ENCODE measurements at places on chromosomes 4 and X.
A peak's percentile ranks its signal among the peaks of the same experiment; 100 is the strongest.

DNA sequence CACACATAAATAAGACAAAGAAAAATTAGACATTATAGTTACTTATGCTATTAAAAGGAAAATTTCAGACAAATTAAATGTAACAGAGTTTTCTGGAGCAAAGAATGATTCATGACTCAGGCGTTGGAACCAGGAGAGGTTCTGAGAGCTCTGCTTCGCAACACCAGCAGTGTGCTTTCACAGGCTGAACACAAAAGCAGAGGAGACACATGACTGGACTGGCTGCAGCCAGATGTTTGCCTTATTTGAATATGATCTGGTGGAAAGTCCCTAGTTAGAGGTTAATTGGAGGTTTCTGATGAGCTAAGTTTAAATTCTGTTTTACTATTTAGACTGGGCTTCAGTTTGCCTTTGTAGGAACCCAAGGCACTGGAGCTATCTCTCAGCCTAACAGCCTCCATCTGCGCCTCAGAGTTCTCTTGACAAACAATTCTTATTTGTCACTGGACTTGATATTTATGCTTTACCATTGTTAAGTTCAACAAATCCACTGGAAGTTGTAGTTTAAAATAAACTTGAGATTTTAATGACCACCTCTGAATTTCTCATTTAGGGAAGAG lies 16.2 kb downstream of the BOD1L1 start:
- DNase-seq: no peak

- no peak for DNase-seq
Observed at GRCh38 chr4:122012735-122013134, 60.9 kb upstream of the TRPC3 start.

GRCh38 chr4:185374573-185374972 lies 21.2 kb downstream of the LRP2BP start:
- no peak for DNase-seq

GRCh38 chrX:153303276-153304262 lies 18.0 kb downstream of the PNMA6F start:
- DNase-seq: no peak

GRCh38 chrX:734362-734761 lies 103.8 kb downstream of the SHOX start:
- no peak for DNase-seq

DNA sequence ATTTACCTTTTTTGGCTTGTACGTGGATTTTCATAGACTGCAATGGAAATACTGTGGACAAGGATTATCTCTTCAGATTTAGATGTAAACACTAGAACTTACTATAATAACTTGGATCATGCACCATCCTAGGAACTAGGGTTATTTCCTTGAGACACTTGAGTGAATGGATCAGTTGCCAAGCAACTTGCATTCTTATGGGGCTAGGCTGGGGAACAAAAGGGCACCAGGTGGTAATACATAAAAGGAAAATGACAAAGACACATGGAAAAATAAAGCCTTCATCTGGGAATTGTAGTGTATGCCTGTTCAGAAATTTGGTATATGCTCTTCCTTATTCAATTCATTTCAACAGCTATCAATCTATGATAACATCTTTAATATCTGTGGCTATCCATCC lies 247.1 kb downstream of the SPRY1 start:
- DNase-seq: peak; percentile 25

DNA sequence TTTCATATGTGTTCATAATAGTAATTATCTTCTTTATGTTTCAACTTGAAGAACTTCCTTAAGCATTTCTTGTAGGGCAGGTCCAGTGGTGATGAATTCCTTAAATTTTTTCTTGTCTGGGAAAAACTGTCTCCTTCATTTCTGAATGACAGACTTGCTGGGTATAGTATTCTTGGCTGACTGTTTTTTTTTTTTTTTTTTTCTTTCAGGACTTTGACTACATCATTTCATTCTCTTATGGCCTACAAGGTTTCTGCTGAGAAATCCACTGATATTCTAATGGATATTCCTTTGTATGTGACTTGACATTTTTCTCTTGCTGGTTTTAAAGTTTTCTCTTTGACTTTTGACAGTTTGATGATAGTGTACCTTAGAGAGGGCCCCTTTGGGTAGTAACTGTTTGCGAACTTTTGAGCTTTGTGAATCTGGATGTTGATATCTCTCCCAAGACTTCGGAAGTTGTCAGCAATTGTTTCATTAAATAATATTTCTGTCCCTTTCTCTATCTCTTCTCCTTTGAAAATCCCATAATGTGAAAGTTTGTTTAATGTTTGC lies 54.2 kb downstream of the EDA start:
- DNase-seq: no peak

GRCh38 chr4:85218756-85219155 lies 252.3 kb upstream of the WDFY3 start:
- DNase-seq: no peak

DNA sequence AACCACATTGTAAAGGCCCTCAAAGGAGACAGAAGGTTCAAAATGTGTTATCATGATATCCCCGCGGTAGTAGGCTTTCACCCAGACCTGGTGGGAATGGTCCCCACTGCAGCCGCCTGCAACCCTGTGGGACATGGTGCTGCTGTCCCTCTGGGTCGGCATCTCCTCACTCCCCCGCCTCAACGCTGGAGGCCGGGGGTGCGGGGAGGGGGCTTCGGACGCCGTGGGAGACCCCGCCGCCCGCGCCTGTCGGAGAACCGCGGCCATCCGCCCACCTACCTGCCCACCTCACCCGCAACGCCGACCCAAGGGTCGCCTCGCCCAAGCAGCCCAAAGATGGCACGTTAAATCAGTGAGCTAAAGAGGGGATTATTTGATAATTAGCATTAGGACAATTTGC lies 11.2 kb upstream of the ARMCX1 start:
- no peak for DNase-seq

DNA sequence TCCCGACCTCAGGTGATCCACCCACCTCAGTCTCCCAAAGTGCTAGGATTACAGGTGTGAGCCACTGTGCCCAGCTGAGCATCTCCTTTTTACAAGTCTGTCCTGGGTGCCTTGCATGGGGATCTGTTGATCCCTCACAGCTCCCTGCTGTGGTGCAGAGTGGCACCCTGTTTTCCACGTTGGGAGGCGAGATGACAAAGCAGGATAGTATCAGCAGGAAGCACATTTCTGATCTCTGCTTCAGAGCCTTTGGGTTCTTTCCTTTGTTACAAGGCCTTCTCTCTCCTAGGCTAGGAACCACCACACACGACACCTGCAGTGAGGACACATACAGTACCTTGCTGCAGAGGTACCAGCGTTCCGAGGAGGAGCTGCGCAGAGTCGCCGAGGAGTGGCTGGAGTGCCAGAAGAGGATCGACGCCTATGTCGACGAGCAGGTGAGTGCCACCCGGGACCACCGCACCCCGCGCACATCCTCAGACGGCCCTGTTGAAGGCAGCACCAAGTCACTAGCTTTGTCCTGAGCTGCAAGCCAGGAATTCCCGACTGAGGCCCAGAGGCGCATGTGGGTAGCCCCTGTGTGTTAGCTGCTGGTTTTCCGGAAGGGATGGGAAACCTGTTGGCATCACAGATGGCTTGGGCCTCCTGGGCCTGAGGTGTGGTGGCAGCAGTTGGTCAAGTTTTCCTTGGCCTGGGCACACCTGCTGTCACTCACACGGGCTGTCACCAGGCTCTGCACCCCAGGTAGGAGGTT lies 109.6 kb downstream of the TNIP2 start:
- DNase-seq: no peak

- DNase-seq: no peak
Observed at GRCh38 chrX:79036157-79036880, 91.1 kb downstream of the P2RY10 start.

DNA sequence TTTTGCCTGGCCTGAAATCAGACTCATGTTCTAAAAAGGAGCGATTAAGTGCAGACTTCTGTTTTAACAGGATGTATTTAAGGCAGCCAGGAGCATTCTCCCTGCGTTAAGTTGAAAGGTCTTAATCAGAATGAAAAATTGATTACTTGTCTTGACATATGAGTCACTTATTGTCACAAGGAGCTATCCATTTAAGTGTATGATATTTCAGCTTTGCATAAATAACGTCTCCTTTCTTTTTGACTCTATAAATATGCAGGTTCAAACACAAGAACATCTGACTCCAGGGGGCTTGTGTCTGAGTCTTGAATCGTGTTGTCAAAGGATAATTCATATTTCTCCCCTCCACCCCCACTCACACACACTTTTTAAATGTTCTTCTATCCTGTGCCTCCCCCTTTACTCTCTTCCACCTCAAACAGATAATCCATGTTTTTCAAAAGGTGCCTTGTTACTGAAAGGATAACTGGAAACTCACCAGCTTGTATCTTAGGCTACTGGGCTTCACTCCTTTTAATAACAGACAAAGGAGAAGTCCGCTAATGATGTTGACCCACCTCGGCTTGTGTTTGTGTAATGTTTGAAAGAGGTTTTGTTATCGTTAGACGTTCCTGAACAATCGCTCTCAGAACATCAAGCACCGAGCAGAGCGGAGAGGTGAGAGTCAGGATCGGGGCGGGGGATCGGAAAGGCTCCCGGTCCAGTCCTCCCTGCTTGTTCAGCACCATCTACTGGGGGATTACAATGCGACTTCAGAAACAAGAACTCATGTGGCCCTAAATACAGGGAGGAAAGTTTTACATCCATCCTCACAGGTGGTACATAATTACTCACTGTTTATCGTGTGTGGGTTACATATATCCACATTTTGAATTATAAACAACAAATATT lies 107.5 kb upstream of the RPL34 start:
- peak; percentile 93 for DNase-seq

- DNase-seq: peak; percentile 60
Observed at GRCh38 chr4:38094419-38094818, 134.2 kb downstream of the PTTG2 start.

GRCh38 chr4:137393044-137393443 lies 139.2 kb downstream of the PCDH18 start:
- DNase-seq: peak; percentile 51

GRCh38 chr4:168097161-168097560 lies 4.8 kb downstream of the ANXA10 start:
- no peak for DNase-seq

All from brain (organoid and tissue), 16 donors.